ENCODE measurements at places on chromosomes 12 and 14.

- no peak for DNase-seq
Measured at GRCh38 chr12:72602581-72602980, 330.4 kb downstream of the TRHDE start.

DNA sequence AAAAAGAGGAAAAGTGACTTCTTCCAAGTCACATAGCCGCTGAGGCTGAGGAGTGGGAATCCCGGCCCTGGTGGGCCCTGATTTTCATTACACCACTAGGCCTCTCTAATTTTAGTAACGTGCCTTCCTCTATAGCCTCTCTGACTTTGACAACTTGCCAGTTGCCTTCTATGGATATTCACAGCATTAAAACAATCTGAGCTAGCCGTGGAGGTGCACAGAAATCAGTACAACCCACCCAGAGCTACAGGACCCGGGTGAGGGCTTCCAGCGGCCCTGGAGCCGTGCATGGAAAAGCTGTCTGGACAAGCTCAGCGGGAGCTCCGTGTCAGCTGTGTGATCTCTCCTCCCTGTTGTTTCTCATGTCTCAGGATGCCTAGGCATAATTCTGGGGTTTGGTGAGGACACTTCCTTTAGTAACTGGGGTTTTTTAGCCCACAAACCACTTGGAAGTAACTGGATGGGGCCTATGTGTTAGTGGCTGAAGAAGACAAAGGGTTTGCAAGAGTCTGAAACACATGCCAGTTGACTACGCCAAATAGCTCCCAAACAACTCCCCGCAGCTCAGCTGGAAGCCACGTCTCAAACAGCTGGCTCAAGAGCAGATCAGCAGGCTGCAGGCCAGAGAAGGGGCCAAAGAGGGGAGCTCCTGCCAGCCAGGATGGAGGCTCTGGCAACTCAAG lies 53.0 kb downstream of the SSH1 start:
- DNase-seq: no peak

- peak; percentile 86 for DNase-seq
Measured at GRCh38 chr12:62724947-62725451, 210.0 kb downstream of the PPM1H start.

DNA sequence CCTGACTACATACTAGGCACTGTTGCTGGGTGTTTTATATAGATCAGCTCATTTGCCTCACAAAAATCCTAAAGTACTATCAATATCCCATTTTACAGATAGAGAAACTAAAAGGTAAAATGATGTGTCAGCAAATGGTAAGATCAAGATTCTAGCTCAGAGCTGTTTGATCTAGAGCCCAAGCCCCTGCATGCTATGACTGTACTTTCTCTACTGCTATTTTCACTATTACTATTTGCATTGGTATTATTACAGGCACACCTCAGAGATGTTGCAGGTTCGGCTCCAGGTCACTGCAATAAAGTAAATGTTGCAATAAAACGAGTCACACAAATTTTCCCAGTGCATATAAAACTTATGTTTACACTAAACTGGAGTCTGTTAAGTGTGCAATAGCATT lies 10.9 kb downstream of the ISCU start:
- no peak for DNase-seq

DNA sequence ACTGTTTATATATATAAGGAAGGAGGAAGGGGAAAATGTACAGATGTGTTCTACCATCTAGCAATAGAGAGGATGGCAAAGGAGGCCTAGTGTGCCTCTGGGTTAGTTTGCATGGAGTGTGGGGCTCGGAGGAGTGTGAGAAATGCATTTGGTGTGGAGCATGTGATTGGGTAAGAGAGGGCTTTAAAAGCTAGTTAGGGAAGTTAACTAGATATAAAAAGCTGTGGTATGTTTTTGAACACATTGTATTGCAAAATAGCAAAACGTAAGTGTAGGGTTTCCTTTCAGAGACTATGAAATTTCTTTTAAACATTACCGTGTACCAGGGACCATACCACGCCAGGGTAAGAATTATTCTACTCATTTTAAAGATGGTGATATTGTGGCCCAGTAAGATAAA lies 53.3 kb upstream of the STXBP6 start:
- no peak for DNase-seq

GRCh38 chr14:85079842-85080730 lies 449.9 kb upstream of the FLRT2 start:
- no peak for DNase-seq

- no peak for DNase-seq
Measured at GRCh38 chr14:53951243-53951626, 5.4 kb downstream of the BMP4 start.

DNA sequence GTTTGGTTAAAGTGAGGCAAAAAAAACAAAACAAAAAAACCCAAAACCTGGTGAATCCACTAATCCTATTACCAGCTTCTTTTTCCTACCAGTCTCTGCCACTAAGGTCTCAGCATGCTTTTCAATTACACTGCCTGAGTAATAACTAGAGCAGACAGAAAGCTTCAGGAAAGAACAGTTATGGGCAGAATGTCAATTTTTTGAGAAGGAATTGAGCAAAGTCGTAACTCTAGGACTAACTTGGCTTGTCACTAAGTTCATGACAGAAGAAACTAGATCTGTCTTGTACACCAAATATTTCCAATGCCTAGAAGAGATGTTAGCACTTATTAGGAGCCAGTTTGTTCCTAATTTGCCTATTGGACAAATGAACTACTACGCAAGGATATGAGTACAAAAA lies 148.8 kb upstream of the CNOT2 start:
- no peak for DNase-seq

DNA sequence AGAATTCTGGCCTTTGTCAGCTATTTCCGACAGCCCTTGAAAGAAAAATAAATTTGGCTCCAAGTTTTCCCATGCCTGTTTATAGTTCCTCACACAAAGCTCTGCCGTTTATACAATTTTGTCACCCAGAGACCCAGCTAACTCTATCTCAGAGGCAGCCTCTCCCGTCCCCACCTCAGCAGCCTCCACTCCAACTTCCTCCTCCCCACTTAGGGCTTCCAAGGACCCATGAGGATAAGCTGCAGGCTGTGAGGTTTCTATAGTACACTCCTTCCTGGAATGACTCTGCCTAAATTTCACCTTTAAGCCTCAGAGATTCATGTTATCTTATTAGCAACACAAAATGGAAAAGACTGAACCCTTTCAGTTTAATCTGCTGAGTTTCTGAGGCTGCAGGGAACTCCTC lies 71.8 kb downstream of the TTC9 start:
- no peak for DNase-seq

GRCh38 chr14:104467641-104468040 lies 111.9 kb upstream of the C14orf180 start:
- no peak for DNase-seq

DNA sequence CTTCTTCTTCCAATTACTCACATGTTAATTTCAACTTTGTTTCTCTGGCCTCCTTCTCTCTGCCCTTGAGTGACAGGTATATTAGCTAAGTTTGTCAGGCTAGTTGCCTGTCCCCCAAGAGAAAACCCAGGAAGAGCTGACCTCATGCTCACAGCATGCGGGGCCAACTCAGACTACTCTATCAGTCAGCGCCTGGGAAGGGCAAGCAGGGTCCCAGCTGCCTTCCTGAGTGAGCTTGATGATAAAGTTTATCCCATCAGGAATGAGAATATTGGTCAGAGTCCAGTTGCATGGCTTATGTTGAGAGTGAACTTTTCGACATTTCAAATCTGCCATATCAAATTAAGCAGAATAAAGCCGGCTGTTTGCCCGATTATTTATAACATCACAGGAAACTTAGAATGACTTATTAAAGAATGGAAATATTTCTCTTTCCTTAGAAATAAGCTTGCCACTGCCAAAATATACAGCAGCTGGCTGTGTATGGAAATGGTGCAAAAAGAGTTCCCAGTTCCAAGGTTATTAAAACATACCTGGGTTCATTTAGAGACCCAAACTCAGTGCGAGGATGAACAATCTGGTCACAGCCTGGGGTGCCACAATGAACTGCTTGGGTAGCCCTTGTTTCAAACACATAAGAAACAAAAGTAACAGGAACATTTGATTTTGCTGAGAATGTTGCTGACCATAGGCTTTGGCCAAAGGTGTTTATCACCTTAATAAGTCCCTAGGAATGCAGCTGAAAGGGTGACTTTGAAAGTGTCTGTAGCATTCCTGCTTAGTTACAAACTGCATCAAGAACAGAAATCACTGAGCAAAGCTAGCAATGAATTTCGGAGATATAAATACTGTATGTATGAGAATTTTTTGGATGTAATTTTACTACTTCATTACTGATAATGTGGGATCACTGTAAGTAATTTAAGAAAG lies 1553.8 kb upstream of the FLRT2 start:
- DNase-seq: no peak

GRCh38 chr12:37565112-37565511 lies 751.5 kb upstream of the ALG10B start:
- DNase-seq: no peak

- no peak for DNase-seq
Measured at GRCh38 chr12:122880155-122880667, 15.7 kb downstream of the VPS37B start.

DNA sequence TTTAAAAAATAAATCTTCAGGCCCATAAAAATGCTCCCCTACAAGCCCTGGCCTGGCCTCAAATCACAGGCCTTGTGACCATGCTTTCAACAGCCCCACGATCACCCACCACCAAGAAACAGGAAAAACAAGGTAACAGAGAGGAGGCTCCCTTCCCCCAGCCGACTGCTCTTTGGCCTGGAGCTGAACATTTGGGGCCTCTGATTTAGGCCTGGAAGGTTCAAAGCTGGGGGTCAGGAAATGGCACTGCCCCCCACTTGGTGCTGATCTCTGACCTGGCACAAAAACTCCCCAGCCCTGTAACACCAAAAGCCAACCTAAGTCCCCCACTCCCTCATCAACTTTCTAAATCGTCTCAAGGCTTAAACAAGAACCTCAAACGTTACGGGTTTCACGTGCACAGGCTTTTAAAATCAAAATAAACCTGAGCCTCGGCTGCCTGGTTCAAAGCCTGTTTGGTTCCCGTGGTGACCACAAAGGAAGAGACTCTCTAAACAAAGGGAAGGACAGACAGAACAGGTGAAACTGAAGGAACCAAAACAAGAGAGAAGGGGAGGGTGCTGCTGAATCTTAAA lies 9.0 kb downstream of the ACTN1 start:
- DNase-seq: no peak

DNA sequence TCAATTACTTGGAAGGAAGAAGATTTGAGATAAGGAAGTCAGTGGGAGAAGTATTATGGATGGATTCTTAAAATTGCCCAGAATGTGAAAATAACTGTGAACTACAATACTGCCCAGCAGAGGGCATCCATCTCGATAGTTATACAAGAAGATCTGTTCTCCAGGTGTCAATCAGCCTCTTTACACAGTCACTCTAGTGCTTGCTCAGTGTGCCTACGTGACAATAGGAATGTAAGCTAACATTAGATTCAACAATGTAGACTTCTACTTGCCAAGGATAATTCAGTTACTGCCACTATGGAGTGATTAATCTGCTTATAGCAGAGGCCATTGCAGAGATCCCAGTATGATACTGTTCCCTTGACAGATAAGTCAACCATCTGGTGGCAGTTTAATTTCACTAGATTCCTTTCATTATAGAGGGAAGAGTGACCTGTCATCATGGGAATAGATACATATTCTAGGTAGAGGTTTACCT lies 10.6 kb upstream of the MAP4K5 start:
- peak; percentile 70 for DNase-seq

GRCh38 chr12:72296389-72296788 lies 24.2 kb downstream of the TRHDE start:
- DNase-seq: peak; percentile 60

DNA sequence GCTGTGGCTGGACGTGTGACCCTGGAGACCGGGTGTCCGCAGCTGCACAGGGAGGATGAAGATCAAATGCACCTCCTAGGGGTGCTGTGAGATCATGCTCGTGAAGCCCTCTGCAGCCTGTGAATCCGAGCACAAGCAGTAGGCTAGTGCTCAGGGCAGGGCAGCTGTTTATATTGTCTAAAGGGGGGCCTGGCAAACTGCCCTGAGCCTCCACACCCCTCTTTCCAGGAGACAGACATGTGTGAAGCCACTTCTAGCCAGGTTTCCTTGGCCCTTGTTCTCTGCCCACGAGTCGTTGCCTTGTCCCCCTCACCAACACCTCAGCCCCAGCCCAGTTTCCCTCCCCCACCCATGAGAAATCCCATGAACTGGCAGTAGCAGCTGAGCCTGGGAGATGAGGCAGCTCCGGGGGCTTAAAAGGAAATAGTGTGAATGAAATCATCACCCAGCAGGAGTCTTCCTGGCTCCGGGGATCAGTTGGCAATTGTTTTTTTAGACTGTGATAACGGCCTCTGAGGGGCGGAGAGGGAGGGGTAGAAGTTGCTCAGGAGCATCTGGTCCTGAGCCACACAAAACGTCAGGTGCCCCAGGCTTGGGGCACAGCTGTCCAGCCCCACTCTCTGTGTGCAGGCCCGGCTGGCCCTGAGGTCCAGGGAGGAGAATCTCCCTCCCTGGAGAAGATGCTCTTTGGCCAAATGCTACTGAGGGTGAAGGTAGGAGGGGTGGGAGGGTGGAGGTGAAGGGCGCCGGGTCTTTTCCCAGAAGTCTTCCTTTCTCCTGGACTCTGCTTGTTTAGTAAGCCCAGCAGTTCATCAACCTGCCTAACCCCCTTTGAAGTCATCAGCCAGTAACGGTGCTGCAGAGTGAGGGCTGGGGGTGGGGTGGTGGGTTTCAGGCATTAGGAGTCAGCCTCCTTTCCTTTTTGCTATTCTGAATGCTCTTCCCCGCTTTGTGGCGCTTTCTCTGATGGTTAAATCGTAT lies 4.0 kb downstream of the FGF6 start:
- DNase-seq: no peak

GRCh38 chr14:28758253-28758884 lies 8.2 kb upstream of the FOXG1 start:
- no peak for DNase-seq

GRCh38 chr14:31449971-31450610 lies 7.2 kb downstream of the DTD2 start:
- peak; percentile 12 for DNase-seq

DNA sequence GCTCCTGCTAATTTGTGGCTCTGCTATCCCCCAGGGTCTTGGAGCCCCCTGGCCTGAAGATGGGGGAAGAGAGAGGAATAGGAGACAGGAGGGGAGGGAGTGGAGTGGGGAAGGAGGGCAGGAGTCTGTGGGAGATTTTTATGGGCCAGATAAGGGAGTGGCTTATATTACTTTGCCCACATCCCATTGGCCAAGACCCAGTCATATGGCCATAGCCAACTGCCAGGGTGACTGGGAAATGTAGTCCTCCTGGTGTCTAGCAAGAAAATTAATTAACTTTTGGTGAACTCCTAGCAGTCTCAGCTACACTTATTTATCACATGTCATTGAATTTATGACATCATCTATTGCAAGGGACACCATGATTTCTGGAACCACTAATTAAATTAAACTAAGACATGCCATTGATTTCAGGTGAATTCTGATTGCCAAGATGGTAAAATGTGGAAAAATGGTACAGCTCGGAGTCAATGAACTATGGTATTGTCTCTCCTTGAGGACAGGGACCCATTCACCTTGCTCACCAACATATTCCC lies 50.3 kb downstream of the ESRRB start:
- DNase-seq: no peak

DNA sequence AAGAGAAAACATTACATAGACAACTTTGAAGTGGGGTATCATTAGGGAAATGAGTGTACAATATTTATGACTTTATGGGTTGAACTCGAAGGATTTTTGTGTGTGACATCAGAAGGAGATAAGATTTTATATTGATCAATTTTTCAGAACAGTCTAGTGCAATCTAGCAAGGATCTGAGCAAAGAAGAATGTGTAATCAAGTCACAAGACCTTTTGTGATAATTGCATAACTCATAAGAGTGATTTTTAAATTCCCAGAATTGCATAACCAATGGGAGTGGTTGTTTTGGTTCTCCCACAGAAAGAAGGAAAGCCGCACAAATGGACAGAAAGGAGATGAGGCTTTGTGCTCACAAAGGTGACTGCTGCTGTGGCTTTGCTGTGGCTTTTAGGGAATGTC lies 441.8 kb upstream of the FLRT2 start:
- no peak for DNase-seq

GRCh38 chr14:48140804-48141203 lies 465.4 kb upstream of the MDGA2 start:
- DNase-seq: no peak
